Small intestine (tissue), 16 donors: ENCODE measurements at places on chromosomes 5 and 9. TPM values are rescaled to one million over a fixed set of nuclear protein-coding genes. Genes with fewer than 3 reads are reported as not detected.

The GDNF gene
- polyA plus RNA-seq = 0.46 TPM

The PCAT7 gene
- 0.62 TPM for polyA plus RNA-seq

The DMRT2 gene
- not detected for polyA plus RNA-seq

The OSMR gene
- 0.22 TPM for polyA plus RNA-seq

The CAMK4 gene
- polyA plus RNA-seq = 0.89 TPM

The PITX1 gene
- 3.4 TPM for polyA plus RNA-seq

The TMEM232 gene
- polyA plus RNA-seq = 0.97 TPM

The PCDHA2 gene
- polyA plus RNA-seq = not detected

The RAI14 gene
- polyA plus RNA-seq = 4.2 TPM

The PCDHB14 gene
- 0.81 TPM for polyA plus RNA-seq

The IL17B gene
- polyA plus RNA-seq = 2.1 TPM

DNA sequence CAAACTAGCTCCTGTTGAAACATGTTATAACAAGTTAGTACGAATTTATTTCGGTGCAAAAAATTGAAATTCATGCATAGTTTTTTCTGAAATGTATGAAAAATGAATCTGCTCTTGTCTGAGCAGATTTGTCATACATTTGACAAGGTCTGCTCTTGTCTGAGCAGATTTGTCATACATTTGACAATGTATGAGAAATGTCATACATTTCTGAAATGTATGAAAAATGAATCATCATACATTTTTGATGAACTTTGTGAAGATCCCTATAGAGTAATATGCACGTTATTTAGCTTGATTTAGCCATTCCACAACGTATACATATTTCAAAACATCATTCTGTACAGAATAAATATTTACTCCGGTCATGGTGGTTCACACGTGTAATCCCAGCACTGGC, 85.9 kb upstream of the PARP8 start:
- H3K27me3 ChIP-seq = no peaks in the 10 kb centered on the region
- no peak overlapping the region for H3K4me3 ChIP-seq
- no peaks in the 10 kb centered on the region for H3K4me1 ChIP-seq
- no peak overlapping the region for H3K27ac ChIP-seq
- DNase-seq = no peak

DNA sequence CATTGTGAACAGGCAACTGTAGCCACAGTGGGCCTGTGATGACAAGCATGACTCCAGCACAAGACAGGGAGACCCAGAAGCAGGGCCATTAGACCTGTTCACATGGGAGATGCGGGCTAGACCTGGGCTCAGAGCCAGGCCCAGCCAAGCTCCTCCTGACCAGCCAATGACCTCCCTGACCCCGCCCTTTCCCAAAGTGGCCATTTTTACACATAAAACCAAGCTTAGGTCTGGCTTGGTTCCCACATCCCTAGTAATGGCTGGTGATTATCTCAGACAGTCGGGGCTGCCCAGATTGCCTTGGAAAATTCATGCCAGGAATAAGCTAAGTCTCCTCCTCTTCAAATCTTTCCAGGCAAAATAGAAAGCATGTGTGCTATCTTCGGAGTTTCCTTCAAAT, 94.1 kb downstream of the FRMD3 start:
- H3K4me3 ChIP-seq = no peak overlapping the region
- no peaks in the 10 kb centered on the region for H3K27me3 ChIP-seq
- no peak overlapping the region for H3K27ac ChIP-seq
- no peak for DNase-seq
- H3K36me3 ChIP-seq = no peaks in the 10 kb centered on the region
- no peaks in the 10 kb centered on the region for H3K4me1 ChIP-seq

- no peak overlapping the region for H3K4me3 ChIP-seq
- H3K27me3 ChIP-seq = no peaks in the 10 kb centered on the region
- H3K4me1 ChIP-seq = no peaks in the 10 kb centered on the region
- H3K27ac ChIP-seq = no peak overlapping the region
- H3K36me3 ChIP-seq = no peaks in the 10 kb centered on the region
These were observed 395.7 kb downstream of the TMEM161B start for GRCh38 chr5:87872986-87873385.

DNA sequence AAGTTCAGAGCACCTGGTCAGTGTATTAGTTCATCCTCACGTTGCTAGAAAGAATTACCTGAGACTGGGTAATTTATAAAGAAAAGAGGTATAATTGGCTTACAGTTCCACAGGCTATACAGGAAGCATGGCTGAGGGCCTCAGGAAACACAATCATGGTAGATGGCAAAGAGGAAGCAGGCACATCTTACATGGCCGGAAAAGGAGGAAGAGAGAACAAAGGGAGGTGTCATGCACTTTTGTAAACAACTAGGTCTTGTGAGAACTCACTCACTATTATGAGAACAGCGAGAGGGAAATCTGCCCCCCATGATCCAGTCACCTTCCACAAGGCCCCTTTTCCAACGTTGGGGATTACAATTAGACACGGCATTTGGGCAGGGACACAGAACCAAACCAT, 28.8 kb upstream of the CAVIN4 start:
- no peak for DNase-seq
- no peak overlapping the region for H3K27ac ChIP-seq
- H3K27me3 ChIP-seq = no peaks in the 10 kb centered on the region
- no peaks in the 10 kb centered on the region for H3K36me3 ChIP-seq
- no peak overlapping the region for H3K4me3 ChIP-seq
- no peaks in the 10 kb centered on the region for H3K4me1 ChIP-seq

DNA sequence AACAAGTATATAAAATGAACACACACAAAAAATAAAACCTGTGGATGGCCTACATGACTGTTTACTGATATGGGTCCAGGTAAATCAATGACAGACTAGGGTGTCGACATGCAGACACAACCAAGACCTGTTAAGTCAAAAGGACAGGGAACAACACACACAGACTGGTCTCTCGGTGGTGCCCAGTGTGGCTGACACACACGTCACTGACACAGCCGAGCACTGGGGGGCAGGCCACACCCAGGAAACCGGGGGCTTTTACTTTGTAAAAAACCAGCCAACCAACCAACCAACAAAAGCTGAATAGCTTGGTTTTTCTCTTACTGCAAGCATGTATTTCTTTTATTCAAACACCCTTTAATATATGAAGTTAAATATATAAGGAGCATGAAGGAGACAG, 5.0 kb downstream of the FAM163B start:
- H3K4me3 ChIP-seq = no peak overlapping the region
- H3K36me3 ChIP-seq = no peaks in the 10 kb centered on the region
- no peaks in the 10 kb centered on the region for H3K4me1 ChIP-seq

GRCh38 chr9:96618209-96619123, 1.2 kb downstream of the CDC14B start:
- H3K4me1 ChIP-seq = peaks cover 6% of the 10 kb centered on the region
- no peaks in the 10 kb centered on the region for H3K27me3 ChIP-seq
- no peaks in the 10 kb centered on the region for H3K36me3 ChIP-seq
- peak overlapping the region; percentile 85 for H3K4me3 ChIP-seq
- H3K27ac ChIP-seq = peak overlapping the region; percentile 65

- H3K36me3 ChIP-seq = no peaks in the 10 kb centered on the region
- H3K4me1 ChIP-seq = no peaks in the 10 kb centered on the region
- H3K4me3 ChIP-seq = no peak overlapping the region
- no peak for DNase-seq
These were observed 382.4 kb downstream of the MAT2B start for GRCh38 chr5:163887854-163888253.

GRCh38 chr5:17989036-17989435, 354.8 kb downstream of the TAF11L14 start:
- H3K4me3 ChIP-seq = no peak overlapping the region
- H3K36me3 ChIP-seq = no peaks in the 10 kb centered on the region
- H3K4me1 ChIP-seq = no peaks in the 10 kb centered on the region
- H3K27ac ChIP-seq = no peak overlapping the region

GRCh38 chr9:109328978-109329637, 8.2 kb upstream of the EPB41L4B start:
- no peaks in the 10 kb centered on the region for H3K27me3 ChIP-seq
- H3K36me3 ChIP-seq = no peaks in the 10 kb centered on the region
- peak overlapping the region; percentile 67 for H3K27ac ChIP-seq
- DNase-seq = peak; percentile 86
- no peak overlapping the region for H3K4me3 ChIP-seq

DNA sequence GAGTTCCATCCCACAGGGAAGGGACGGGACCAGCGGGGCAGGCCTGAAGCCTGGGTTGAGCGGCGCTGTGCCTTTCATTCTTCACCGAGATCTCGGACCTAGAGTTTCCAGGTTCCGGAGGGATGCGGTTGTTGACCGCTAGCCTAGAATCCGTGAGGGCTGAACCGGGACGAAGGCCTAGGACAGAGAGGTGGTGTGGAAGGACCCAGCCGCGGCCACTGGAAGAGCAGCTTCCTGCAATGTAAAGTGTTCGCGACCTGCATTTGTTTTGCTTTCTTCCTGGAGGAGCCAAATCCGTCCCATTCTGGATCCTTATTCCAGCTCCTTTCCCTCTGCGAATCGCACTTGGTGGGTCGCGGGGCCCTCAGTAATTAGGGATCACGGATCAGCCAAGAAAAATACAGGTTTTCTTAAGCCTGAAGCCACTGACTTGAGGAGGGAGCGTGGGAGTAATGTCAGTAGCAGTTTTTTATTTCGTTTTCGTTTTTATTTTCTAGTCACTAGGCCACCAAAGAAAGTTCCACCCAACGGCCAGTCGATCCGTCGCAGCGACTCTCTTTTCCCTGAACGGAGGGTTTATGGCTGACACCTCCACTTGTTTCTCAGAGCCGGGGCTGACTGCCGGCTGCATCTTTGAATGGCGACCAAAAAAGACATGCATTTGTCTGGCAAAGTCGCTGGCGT, 48.6 kb downstream of the ANXA2R start:
- no peak for DNase-seq
- H3K4me1 ChIP-seq = no peaks in the 10 kb centered on the region
- H3K36me3 ChIP-seq = no peaks in the 10 kb centered on the region
- H3K27me3 ChIP-seq = no peaks in the 10 kb centered on the region
- H3K4me3 ChIP-seq = peak overlapping the region; percentile 25
- H3K27ac ChIP-seq = peak overlapping the region; percentile 50

DNA sequence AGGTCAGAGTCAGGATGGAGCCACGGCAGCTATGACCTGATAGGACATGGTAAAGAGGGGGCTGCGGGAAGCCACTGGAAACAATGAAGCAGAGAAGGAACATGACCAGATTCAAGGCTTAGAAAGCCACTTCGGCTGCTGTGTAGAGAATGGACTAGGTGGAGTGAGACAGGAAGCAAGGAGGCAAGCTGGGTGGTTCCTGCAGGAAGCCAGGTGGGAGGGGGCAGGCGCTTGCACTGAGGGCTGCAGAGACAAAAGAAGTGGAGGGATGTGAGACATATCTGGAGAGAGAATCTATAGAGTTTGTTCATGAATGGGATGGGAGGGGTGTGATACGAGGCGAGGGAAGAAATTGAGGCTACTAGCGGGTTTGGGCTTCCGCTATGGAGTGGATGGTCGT, 19.0 kb upstream of the N4BP3 start:
- H3K4me3 ChIP-seq = no peak overlapping the region

DNA sequence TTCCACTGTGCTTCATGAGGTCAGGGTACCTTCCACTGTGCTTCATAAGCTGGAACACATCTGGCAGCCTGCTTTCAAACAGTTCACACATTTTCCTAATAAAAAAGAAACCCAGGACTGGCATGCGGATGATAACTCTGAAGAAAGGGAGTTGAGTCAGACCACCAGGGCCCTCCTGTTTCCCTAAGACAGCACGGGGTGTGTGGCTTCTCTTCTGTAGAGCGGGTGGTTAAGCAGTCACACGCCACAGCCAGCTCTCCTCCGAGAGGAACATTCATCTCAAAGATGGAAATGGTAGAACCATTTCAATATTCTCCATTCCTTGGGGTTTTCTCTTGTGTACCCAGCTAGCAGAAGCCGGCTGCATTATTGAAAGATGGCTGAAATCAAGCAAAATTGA, 128.1 kb upstream of the LMX1B start:
- no peaks in the 10 kb centered on the region for H3K4me1 ChIP-seq
- H3K4me3 ChIP-seq = no peak overlapping the region
- no peak for DNase-seq
- no peaks in the 10 kb centered on the region for H3K36me3 ChIP-seq

- DNase-seq = no peak
- H3K36me3 ChIP-seq = no peaks in the 10 kb centered on the region
- no peaks in the 10 kb centered on the region for H3K27me3 ChIP-seq
These were observed 28.8 kb downstream of the NR3C1 start for GRCh38 chr5:143374496-143375217.

DNA sequence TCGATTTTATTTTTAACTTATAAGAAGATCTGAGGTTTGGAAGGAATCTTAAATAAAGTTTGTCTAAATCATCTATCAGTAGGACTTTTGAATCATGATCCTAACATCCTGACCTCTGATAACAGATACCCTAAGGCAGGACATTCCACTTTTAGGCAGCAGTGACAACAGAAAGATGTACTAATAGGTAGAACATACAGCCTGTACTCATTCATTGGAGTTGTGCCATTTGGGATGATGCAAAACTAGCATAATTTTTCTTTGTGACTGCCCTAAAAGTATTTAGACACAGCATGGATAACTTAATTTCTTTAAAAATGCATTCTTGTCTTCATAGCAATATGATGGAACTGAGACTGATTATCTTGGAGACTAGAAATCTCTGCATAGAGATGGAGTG, 39.7 kb downstream of the CDC42SE2 start:
- H3K27me3 ChIP-seq = no peaks in the 10 kb centered on the region
- H3K27ac ChIP-seq = no peak overlapping the region
- no peak overlapping the region for H3K4me3 ChIP-seq
- DNase-seq = no peak

GRCh38 chr5:963310-963672, 45.3 kb upstream of the NKD2 start:
- no peaks in the 10 kb centered on the region for H3K36me3 ChIP-seq
- H3K27ac ChIP-seq = peak overlapping the region; percentile 61
- H3K4me3 ChIP-seq = no peak overlapping the region

DNA sequence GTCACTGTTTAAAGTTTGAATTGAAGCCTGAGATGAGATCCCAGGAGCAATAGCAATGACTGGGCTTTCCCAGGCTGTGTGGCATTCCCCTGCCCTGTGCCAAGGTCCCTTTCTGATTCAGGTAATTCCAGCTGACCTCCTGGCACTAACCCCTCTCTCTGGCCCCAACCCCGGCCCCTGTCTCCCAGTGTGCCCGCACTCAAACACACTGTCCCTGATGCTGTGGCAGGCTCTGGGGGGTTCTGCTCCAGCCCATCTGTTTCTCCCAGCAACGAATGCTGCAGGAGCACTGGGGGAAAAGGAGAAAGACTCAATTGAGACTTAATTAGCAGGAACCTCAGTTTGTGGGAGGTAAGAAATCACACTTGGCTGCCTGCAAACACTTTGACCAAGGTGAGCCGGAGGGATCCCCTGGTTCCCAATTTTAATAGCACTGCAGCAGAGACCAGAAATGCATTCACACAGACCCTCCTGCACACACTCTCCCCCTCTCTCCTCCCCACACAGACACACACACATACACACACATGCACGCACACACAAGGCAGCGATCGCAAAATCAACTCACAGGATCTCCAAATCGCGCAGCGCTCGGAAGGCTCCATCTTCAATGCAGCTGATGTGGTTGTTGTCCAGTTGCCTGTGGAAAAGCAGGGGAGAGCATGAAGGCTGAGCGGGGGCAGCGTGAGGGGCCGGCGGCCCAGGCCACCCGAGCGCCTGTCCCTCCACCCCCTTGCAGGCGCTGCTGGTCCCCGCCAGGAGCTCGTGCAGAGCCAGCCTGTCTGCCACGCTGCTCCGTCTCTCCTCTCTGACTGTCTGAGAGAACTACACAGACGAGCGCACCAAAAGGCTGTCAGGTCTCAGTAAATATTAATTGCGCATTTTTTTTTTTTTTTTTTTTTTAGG, 265.1 kb upstream of the PANK3 start:
- no peak for DNase-seq
- no peaks in the 10 kb centered on the region for H3K36me3 ChIP-seq
- no peak overlapping the region for H3K27ac ChIP-seq
- no peak overlapping the region for H3K4me3 ChIP-seq

- no peak for DNase-seq
- H3K27me3 ChIP-seq = no peaks in the 10 kb centered on the region
- no peak overlapping the region for H3K27ac ChIP-seq
- no peaks in the 10 kb centered on the region for H3K4me1 ChIP-seq
These were observed 170.8 kb upstream of the ADAMTS16 start for GRCh38 chr5:4969351-4969750.
